ENCODE measurements at places on chromosomes 3 and 15.

DNA sequence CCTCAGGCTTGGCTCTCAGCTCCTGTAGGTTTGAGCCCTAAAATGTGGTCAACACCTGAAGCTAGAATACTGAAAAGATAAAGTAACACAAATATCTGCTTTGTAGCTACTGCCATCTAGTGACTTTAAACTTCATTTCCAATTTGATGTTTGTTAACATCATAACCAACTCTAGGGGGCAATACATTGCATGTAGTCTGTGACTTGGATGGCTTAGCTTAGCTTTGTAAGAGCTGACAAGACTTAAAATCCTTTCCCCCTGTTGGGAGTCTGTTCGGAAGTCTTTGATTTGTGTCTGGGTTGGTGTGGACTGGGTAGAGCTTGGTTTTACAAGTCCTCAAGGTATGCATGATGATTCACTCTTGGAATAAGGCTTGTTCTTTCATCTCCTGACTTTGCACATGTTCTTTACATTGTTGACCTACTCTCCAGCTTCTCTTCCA lies 51.7 kb downstream of the SCN11A start:
- DNase-seq = no peak

DNA sequence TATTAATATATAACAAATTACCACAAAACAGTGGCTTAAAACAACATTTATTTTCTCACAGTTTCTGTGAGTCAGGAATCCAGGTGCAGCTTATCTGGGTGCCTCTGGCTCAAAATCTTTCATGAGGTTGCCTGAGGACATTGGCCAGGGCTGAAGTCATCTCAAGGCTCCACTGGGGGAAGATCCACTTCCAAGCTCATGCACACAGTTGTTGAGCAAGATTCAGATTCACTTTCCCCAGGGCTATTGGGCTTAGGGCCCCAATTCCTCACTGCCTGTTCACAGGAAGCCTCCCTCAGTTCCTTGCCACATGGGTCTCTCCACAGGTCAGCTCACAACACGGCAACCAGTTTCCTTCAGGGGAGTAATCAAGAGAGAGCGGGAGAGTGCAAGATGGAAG lies 35.0 kb downstream of the RFTN1 start:
- DNase-seq = no peak

DNA sequence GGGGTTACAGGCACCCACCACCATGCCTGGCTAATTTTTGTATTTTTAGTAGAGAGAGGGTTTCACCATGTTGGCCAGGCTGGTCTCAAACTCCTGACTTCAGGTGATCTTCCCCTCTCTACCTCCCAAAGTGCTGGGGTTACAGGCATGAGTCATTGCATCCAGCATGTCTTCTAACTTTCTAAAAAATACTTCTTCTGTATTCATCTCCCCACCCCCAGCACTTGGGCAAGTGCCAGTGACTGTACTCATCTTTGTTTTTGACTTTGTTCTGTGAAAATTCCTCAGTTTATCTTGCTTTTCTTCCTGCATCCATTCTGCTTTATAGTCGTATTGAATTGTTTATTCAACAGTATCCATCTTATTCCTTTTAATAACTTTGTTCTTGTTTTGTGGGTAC lies 47.6 kb downstream of the ARIH1 start:
- DNase-seq = no peak

- no peak for DNase-seq
Observed at GRCh38 chr15:93024716-93025624, 64.0 kb downstream of the RGMA start.

DNA sequence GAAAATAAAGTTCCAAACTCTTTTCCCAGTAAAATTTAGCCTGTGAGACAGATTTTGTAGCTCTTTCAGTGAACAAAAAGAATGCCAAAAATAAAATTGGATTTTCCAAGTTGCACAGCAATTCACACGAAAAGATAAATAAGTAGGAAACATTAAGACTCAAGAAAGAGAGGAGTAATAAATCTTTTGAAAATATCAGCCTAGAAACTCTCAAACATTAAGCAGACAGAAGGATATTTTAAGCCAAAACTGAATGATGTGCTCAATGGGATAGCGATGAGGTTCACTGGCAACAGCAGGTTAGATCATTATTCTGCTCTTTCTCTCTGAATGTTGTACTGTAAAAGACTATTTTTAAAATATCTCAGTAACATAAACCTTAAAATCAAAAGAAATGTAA lies 115.0 kb downstream of the STAG1 start:
- DNase-seq = no peak

GRCh38 chr3:114179575-114179974 lies 723 bp upstream of the DRD3 start:
- no peak for DNase-seq

GRCh38 chr3:167886690-167887089 lies 151.2 kb downstream of the SERPINI1 start:
- DNase-seq = no peak

GRCh38 chr15:51163843-51164242 lies 69.1 kb upstream of the TNFAIP8L3 start:
- no peak for DNase-seq

DNA sequence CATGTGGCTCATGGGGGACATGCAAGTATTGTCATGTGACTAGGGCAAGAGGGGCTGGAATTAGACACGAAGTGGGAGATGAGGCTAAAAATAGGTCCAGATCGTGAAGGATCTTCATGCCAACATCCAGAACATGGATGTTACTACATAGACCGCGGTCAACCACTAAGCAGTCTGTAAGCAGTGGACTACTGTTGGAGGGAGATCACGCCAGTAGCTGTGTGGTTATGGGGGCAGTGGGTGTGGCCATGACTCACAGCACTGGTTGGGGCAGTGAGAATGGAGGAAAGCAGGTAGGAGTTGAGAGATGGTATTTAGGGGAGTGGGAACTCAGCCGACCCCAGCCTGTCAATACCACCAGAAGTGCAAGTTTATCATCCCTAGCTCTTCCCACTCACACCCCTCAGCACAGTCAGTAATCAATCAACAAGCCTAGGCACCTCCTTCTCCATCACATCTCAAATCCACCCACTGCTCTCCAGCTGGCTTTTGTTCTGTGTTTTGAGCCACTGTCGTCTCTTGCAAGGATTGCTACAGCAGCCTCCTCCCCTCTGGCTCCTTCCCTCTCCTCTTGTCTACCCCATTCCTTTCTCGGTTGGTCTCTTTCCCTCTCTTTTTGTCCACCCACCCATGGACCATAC lies 107.2 kb upstream of the ABHD17C start:
- no peak for DNase-seq

DNA sequence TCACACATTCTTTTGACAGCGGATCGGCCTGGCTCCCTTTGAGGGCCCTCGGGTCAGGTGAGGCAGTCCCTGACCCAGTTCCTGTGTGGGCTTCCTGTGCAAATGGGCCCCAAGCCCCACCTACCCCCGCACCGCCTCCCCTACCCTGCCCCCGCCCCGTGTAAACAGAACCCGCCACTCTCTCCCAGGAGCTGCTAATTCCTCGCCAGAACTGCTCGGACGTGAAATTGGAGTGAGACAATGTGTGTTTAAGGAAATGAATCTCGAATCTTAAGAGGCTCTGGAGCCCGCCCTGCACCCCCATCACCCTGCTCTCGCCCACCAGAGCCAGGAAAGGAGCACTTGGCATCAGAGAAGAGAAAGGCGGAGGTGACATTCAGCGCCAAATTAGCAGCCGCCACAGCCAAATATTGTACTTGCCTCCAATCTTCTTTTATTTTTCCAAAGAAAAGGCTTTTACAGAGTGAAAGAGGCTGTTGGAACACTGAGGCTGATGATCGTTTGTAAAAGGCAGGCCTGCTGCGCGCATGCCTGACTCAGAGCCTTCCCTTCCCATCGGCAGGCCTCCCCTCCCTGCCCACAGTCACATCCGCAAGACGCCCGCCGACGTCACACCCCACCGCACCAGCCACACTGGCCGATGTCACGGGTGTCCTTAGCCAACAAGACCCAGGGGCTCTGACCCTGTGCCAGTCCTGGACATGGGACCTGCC lies 53.1 kb downstream of the CACNA2D2 start:
- peak; percentile 31 for DNase-seq

DNA sequence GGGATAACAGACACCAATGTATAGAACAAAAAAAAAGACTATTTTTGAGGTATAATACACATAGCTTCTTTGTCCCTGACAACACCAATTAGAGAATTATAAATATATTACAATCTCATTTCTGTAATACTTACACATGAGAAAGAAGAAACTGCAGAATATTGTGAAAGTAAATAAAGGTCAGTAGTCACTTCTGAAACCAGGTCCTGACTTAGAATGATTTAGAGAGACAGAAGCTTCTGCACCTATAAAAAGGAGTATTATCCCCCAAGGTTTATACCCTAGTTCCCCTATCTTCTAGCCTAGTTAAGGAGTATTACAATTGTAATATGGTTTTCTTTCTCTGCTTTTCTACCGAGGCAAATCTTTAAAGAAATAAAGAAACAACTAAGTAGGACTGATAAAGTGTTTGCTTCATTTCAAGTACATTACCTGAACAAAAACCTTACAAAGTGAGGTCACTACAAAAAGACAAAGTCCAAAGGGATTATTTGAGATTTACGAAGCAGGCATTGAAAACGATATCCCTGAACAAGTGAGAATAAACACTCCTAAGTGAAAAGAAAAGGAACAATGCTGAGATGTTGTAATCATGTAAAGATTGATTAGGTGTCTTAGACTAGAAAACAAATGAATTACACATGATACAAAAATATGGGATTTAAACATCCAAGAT lies 103.0 kb downstream of the GBE1 start:
- no peak for DNase-seq

DNA sequence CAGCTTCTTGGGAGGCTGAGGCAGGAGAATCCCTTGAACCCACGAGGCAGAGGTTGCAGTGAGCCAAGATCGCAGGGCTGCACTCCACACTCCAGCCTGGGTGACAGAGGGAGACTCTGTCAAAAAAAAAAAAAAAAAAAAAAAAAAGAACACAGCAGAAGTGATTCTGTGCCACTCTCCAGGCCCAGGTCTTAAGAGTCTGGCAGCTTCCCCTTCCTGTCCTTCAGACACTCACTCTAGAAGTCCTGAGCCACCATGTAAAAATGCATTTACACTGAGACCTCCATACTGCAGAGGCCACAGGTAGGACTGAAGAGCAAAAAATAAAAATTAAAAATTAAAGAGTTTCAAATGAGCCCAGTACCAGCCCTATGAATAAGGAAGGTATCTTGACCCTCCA lies 11.8 kb upstream of the CDV3 start:
- DNase-seq = no peak

GRCh38 chr15:71790081-71790480 lies 20.3 kb upstream of the NR2E3 start:
- DNase-seq = no peak

GRCh38 chr3:22098021-22098420 lies 347.0 kb upstream of the ZNF385D start:
- no peak for DNase-seq

- DNase-seq = no peak
Observed at GRCh38 chr15:29074045-29074444, 188.3 kb downstream of the APBA2 start.

DNA sequence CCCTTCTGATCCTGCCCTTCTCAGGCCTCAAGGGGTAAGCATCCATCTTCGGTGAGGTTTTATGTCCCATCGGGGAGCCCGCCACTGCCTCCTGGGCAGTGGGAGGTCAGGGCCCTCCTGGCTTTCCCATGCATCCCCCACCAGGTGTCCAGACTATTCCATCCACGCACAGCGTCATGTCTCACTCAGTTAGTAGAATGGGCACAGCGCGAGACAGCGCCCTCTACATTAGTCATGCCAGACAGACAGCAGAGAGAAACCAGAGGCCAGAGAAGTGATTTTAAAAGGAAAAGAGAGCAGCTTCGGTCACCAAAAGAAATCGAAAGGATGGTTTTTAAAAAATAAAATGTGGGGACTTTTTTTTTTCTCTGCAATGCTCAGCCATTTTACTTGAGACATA lies 49.8 kb downstream of the ZDHHC3 start:
- no peak for DNase-seq

DNA sequence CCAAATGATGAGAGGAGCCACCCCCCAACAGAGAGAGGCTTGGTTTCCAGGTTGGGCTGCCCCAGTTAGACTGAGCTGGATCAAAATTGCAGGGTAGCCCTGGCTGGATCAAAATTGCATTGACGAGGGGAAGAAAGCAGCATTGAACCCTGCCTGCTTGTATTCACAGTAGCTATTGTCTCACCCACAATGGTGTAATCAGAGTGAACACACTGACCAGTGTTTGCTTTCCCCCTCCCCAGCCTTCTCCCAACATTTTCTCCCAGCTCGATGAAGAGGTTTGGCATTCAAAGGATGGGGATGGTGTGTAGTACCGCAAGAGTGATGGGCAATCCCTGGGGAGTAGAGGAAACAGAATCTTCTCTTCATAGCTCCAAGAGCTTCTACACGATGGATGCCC lies 223.8 kb downstream of the ADAMTS9 start:
- no peak for DNase-seq

GRCh38 chr3:59995563-59995962 lies 945.7 kb upstream of the CFAP20DC start:
- no peak for DNase-seq

GRCh38 chr3:1442271-1442670 lies 349.4 kb downstream of the CNTN6 start:
- no peak for DNase-seq

GRCh38 chr3:81666502-81667121 lies 94.8 kb downstream of the GBE1 start:
- no peak for DNase-seq

- no peak for DNase-seq
Observed at GRCh38 chr3:147851062-147851461, 441.9 kb downstream of the ZIC1 start.

- DNase-seq = no peak
Observed at GRCh38 chr3:101695779-101696372, 9.4 kb upstream of the RPL24 start.

DNA sequence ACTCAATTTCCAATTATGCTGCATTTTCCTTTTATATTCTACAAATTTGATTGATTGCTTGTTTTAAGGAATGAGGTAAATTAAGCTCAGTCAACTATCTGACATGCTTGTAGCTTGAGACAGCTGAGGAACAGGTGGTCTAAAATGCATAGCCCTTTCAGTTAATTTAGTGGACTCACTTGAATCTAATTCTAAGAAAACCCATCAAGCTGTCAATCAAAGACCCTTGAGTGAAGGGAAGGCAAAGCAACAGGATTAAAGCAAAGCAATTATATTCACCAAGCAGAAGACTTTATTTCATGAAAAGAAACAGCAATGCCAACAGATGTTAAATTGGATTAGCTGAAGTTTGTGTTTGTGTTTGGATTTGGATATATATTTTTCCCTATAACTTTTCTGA lies 228.5 kb downstream of the ARPP21 start:
- DNase-seq = no peak

DNA sequence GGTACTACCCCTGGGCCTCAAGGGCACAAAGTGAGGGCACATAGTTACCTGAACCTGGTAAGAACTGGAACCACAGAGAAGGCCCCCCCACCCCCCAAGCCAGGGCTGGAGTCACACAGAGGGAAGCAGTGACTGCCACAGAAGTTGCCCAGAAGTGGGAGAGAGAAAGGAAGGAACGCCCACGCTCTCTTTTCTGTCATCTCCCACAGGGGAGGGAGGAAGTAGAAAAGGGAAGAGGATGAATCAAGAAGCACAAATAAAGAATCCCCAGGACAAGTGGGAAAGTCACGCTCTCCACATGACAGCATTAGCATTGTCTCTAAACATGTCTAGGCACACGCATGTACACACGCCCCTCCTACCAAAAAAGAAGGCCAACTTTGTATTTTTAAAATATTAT lies 114.7 kb upstream of the FRMD4B start:
- DNase-seq = no peak

GRCh38 chr3:62019906-62020305 lies 353.4 kb downstream of the FEZF2 start:
- no peak for DNase-seq

Data from stimulated activated CD4-positive, alpha-beta T cell treated with anti-CD3 and anti-CD28 coated beads, TNF-alpha, amount 100 ng/mL, for 24 hours (primary cell).